CD4-positive, alpha-beta memory T cell (primary cell): ENCODE measurements at places on chromosomes 5 and 9. TPM values are rescaled to one million over a fixed set of nuclear protein-coding genes. Genes with fewer than 3 reads are reported as not detected.

DNA sequence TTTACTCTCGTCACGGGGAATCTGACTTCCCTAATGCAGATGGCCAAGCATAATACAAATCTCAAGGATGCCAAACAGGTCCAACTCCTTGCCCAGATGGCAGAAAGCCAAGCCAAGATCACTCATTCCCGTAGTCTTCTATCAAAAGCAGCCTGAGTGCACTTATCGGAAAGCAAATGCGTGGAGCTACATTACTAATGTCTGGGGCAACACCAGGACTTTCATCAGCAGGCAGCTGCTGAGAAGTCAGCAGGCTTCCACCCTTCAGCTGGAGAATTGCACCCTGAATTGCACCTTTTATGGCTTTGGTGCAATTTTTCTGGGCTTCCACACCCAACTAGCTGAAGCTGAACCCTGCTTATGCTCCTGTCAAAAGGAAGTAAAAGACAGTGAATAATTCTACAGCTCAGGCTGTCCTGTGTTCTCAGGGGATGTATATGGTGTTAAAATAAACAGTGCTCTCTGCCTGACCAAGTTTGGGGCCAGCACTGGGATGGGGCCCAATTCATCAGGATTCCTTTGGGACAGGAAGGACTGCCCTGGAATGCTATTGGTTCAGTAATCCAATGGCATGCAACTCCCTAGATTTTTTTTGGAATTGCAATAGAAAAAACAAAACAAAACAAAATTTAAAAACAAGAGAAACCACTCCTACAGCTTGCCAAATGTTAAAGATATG lies 92.6 kb downstream of the DPYSL3 start:
- DNase-seq, result no peak
- H3K27ac ChIP-seq, result no peak overlapping the region
- no peaks in the 10 kb centered on the region for H3K36me3 ChIP-seq
- H3K4me3 ChIP-seq, result no peak overlapping the region
- no peaks in the 10 kb centered on the region for H3K27me3 ChIP-seq

- no peaks in the 10 kb centered on the region for H3K4me1 ChIP-seq
- no peaks in the 10 kb centered on the region for H3K27me3 ChIP-seq
These were observed 22.4 kb upstream of the MRNIP start for GRCh38 chr5:179880848-179881590.

- no peak overlapping the region for H3K27ac ChIP-seq
- no peaks in the 10 kb centered on the region for H3K36me3 ChIP-seq
- H3K4me3 ChIP-seq, result no peak overlapping the region
- no peak for DNase-seq
- H3K4me1 ChIP-seq, result no peaks in the 10 kb centered on the region
- H3K27me3 ChIP-seq, result no peaks in the 10 kb centered on the region
These were observed 918.9 kb downstream of the DTWD2 start for GRCh38 chr5:118069452-118069851.

DNA sequence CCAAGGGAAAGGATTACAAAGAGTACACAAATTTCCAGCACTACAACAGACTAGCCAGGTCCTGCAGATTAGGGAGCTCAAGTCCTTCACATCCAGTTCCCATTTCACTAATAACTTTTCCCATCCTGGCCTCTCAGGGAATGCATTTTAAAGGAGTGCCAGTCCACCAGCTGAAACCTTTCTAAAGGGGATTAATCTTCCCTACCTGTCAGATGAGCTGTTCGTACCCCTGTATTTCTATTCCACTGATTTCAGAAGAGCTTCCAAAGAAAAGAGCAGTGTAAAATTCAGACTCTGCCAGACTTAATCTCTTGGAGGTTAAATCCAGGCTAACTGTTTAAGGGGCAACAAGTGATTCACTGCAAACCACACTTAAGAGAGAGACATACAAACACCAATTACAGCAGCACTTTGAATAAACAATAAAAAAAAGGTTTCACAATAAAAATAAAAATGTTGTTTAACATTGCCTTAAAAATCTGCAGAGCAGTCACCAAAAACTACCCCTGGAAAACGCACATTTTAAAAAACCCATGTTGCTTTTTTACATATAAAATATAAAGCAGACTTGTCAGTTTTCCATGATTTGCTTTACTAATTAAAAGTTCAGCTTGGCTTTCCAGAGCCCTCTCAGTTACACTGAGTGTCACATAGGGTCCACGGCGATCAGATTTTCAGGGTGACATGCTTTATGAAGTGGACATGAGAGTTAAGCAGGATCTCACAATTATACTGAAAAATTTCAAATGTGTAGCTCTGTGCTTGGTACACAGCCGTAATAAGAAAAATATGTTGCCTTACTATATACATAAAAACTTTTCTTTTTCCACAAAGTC lies 3.2 kb downstream of the ROR2 start:
- DNase-seq, result no peak
- peaks cover 7% of the 10 kb centered on the region for H3K4me1 ChIP-seq
- no peak overlapping the region for H3K27ac ChIP-seq
- no peaks in the 10 kb centered on the region for H3K36me3 ChIP-seq
- H3K4me3 ChIP-seq, result no peak overlapping the region

- no peaks in the 10 kb centered on the region for H3K27me3 ChIP-seq
- no peak overlapping the region for H3K27ac ChIP-seq
- H3K36me3 ChIP-seq, result no peaks in the 10 kb centered on the region
- no peak for DNase-seq
- no peak overlapping the region for H3K4me3 ChIP-seq
These were observed 77.3 kb upstream of the LARP1 start for GRCh38 chr5:154677921-154678320.

GRCh38 chr9:4229252-4229651 lies 70.6 kb downstream of the GLIS3 start:
- no peak overlapping the region for H3K27ac ChIP-seq
- no peak overlapping the region for H3K4me3 ChIP-seq
- no peaks in the 10 kb centered on the region for H3K4me1 ChIP-seq
- H3K36me3 ChIP-seq, result no peaks in the 10 kb centered on the region
- H3K27me3 ChIP-seq, result no peaks in the 10 kb centered on the region
- DNase-seq, result no peak

- no peaks in the 10 kb centered on the region for H3K36me3 ChIP-seq
- no peak overlapping the region for H3K4me3 ChIP-seq
- no peaks in the 10 kb centered on the region for H3K27me3 ChIP-seq
- no peak for DNase-seq
- H3K4me1 ChIP-seq, result no peaks in the 10 kb centered on the region
These were observed 693.5 kb downstream of the PTPRD start for GRCh38 chr9:9919174-9919775.

DNA sequence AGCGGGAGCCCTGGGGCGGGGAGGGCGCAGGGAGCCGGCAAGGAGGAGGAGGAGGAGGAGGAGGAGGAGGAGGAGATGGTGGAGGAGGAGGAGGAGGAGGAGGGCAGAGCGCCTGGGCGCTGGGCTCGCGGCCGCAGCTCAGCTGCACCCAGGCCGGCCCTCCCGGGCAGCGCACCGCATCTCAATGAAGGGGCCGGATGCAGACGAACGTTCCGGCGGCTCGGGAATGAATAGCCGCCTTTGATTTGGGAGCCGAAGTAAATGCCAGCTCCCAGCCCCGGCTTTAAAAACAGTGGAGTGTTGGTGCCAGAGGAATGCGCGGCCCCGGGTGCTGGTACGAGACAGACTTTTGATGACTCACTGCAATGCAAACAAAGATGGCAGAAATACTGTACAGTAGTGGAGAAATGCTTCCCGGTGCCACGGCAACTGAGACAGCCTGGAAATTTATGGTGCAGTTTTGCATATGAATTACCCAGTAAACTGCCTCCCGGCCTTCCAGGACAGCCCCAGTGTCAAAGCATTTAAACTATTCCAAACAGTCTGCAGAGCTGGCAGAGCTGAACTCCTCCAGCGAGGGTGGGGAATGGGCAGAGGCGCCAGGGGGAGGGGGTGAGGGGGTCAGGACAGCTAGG lies 43.1 kb downstream of the NACC2 start:
- peaks cover 27% of the 10 kb centered on the region for H3K4me1 ChIP-seq
- no peak for DNase-seq
- H3K36me3 ChIP-seq, result no peaks in the 10 kb centered on the region
- no peaks in the 10 kb centered on the region for H3K27me3 ChIP-seq

- no peaks in the 10 kb centered on the region for H3K36me3 ChIP-seq
These were observed 255.5 kb downstream of the FANCC start for GRCh38 chr9:95061916-95062595.

DNA sequence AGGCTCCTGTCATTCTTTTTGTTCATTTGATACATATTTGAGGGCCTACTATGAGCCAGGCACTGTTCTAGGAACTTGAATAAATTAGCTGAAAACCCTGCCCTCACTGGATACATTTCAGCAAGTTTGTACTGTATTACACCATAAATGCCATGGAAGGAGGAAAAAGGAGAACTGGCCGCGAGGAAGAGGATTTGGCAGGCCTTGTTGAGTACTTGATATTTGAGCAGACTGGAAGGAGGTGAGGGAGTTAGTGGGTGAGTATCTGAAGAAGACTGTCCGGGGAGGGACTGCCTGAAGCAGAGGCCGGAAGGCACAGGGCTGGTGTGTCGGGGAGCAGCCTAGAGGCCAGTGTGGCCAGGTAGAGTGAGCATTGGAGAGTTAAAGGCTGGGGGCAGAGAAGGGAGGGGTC lies 4.5 kb downstream of the SNX30 start:
- no peaks in the 10 kb centered on the region for H3K27me3 ChIP-seq
- DNase-seq, result no peak
- peaks cover 68% of the 10 kb centered on the region for H3K4me1 ChIP-seq
- no peak overlapping the region for H3K4me3 ChIP-seq
- no peaks in the 10 kb centered on the region for H3K36me3 ChIP-seq
- H3K27ac ChIP-seq, result no peak overlapping the region

NR5A1 gene
- not detected for total RNA-seq
